HFFc6 (cell line): ENCODE measurements at places on chromosomes 5 and 9.

GRCh38 chr9:125600194-125600593 is 106.8 kb downstream of the MAPKAP1 start:
- DNase-seq: no peak

- DNase-seq: peak; percentile 42
These were observed 130.5 kb upstream of the ITGA1 start for GRCh38 chr5:52657247-52657645.

DNA sequence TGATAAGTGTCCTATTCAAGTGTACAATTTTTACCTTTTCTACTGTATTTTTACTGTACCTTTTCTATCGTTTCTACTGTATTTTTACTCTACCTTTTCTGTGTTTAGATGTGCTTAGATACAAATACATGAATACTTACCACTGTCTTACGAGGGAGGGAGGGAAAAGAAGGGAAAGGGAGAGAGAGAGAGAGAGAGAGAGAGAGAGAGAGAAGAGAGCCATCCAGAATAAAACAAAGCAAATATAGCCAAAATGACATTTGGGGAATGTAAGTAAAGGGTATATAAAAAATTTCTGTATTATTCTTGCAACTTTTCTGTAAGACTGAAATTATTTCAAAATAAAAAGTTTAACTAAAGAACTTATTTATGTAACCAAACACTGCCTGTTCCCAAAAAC is 121.2 kb downstream of the HOMER1 start:
- DNase-seq: no peak

- DNase-seq: peak; percentile 38
These were observed 13.1 kb downstream of the MSANTD3 start for GRCh38 chr9:100440071-100440470.

- DNase-seq: no peak
These were observed 159.3 kb upstream of the DAPK1 start for GRCh38 chr9:87338088-87338989.

- DNase-seq: no peak
These were observed 146.7 kb upstream of the COL5A1 start for GRCh38 chr9:134494905-134495304.

DNA sequence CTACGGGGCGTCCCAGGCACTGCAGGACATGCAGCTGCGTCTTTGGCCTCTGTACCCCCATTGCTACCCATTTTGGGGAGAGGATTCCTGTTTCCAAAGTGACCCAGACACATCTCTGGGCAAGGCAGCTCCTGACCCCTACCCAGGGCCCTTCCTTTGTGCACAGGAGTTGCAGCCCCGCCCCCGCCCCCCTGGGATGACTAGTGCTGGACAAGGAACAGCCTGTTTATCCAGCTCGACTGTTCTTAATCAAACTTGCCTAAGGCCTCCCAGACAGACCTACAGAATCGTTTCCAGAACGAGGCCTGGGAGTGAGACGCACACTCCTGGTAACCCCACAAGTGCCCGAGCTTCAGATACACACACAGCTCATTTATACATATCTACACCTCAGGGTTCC is 13.2 kb downstream of the DIPK1B start:
- DNase-seq: no peak

- DNase-seq: no peak
These were observed 765.2 kb upstream of the NUDT12 start for GRCh38 chr5:104327801-104328200.

DNA sequence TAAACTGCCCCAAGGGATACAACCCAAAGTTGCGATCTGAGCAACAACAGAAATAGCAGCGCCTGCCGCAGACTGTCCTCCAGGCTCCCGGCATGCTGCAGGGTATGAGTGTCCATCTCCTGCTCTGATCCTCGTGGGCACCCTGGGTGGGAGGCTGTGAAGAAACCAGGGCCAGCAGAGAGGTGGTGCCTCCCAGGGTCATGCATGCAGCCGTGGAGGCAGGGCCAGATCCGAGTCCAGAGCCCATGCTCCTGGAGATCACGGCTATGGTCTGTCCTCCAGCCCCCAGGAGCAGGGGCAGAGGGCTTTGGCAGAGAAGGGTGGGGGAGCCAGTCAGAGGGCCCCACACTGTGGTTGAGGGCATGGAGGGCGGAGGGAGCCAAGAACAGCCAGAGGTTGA is 29.0 kb downstream of the HRH2 start:
- DNase-seq: no peak

GRCh38 chr9:109320331-109320741 is 523 bp downstream of the EPB41L4B start:
- DNase-seq: no peak

GRCh38 chr5:94072116-94072515 is 330.7 kb upstream of the POU5F2 start:
- DNase-seq: no peak

GRCh38 chr9:38232895-38233294 is 159.6 kb upstream of the ALDH1B1 start:
- DNase-seq: no peak

DNA sequence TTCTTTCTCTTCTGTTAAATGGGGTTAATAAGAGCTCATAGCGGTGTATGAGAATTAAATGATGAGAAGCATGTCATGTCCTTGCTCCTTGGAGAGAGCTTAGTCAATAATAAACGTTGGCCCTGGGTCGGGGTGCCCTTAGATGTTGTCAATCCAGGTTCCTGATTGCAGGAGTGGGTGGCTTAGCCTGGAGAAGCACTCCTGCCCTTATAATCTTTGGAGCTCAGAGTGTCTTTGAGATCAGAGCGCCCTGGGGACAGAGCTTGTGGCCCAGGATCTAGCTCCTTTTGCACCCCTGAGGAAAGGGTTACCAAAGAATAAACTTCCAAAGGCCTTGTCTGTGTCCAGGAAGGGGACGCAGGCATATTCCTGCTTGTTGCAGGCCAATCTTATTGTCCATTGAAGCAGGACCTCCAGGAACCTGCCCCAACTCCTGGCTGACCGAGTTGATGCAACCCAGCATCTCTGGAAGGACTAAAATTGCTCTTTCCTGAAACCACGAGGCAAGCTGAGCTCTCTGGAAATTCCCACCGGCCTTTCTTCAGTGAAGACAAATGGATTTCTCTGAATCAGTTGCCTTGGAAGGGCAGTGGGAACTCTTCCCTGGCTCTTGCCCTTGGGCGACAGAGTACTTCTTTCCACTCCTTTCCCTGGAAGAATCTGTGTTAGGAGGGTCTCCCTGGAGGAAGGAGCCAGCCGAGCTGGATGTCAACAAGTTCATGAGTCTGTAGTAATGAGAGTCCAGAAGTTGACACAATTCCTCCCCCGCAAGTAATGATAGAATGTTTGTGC is 6.4 kb upstream of the AMBP start:
- no peak for DNase-seq

- DNase-seq: no peak
These were observed 296.4 kb downstream of the TLR4 start for GRCh38 chr9:118000581-118000980.

GRCh38 chr9:84955971-84956370 is 286.4 kb downstream of the NTRK2 start:
- DNase-seq: no peak

- DNase-seq: no peak
These were observed 624.6 kb downstream of the BNC2 start for GRCh38 chr9:16245756-16246440.

GRCh38 chr5:133870661-133871060 is 97.8 kb downstream of the C5orf15 start:
- DNase-seq: peak; percentile 80

GRCh38 chr5:14557791-14558415 is 23.7 kb upstream of the OTULINL start:
- DNase-seq: no peak

DNA sequence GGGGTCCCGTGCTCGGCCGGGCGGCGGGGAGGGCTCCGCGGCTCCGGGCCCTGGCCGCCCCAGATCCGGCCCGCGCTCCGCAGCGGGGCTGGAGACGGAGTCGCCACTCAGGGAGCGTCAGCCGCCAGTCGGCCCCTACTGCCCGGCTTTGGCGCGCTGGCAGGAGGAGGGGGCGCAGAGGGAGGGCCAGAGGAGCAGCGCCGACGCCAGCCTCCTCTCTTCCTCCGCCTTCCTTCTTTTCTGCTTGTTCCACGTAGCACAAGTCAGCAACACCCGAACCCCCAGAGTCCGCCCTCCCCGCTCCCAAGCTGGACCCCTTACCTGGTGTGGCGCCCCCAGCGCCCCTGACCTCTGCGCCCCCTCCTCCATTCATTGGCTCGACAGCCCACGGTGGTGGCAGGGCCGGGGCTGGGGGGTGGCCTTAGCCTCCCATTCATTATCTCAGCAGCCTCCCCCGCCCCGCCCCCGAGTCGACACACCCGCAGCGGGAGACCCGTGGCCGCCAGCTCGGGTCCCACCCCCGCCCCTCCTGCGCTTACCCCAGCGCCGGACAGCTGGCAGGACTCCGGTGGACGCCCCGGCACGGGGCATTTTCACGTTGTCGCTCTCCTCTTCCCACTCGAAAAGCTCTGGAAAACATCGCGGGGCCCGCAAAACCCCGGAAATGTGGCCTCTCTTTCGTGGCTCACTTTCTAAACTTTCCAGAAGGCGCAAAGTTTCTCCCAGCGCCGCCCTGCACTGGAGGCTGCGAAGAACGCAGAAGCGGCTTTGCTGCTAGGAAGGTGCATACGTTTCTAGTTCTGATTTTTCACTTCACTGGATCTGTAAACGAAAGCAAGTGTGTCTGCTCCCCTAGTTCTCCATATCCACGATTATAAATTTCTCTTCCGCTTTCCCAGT is at the start of gene LPAR1:
Gene LPAR1 (minus strand): TSS at position 140 of the 900 bp plus-strand sequence. CDS start 66,353 bp downstream, outside the sequence.
- peak; percentile 25 for DNase-seq

- no peak for DNase-seq
These were observed 73.1 kb downstream of the MAN2A1 start for GRCh38 chr5:109762821-109763220.

DNA sequence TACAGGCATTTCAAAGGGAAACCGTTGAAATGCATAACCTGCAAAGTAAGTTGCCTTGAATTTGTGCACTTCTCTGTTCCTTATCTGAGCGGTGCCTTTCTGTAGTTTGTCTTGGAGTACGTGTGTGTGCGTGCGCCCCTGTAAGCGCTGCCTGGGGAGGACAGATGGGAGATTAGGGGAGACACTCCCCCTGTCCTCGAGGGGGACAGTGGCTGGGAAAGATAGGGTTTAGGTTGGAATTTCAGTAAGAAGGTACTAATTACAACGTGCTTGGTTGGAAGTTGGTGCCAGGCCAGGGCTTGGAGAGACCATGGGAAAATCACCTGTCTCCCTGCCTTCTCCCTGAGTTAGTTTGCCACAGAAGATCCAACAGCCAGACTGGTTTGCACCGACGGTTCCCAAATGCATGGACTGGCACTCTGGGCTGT is 73.2 kb downstream of the PIK3R1 start:
- no peak for DNase-seq

GRCh38 chr5:168409591-168410458 is 76.4 kb upstream of the RARS1 start:
- DNase-seq: peak; percentile 29

DNA sequence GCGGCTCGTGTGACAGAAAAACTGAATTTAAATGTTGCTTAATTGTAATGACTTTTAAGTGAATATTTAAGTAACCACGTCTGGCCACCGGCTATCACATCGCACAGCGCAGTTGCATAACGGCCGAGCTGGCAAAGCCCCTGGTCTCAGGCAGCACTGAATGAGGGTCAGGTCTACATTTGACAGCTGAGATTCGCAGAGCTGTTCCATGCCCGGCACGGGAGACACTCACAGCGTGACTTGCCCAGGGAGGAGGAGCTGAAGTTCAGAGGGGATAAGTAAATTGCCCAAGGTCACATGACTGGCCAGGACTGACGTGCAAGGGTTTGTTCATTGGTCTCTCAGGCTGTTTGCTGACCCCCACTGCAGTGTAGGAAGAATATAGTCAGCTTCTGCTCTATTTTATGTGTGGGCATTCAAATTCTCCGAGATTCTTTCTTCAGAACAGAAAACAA is 17.4 kb upstream of the COL5A1 start:
- no peak for DNase-seq

DNA sequence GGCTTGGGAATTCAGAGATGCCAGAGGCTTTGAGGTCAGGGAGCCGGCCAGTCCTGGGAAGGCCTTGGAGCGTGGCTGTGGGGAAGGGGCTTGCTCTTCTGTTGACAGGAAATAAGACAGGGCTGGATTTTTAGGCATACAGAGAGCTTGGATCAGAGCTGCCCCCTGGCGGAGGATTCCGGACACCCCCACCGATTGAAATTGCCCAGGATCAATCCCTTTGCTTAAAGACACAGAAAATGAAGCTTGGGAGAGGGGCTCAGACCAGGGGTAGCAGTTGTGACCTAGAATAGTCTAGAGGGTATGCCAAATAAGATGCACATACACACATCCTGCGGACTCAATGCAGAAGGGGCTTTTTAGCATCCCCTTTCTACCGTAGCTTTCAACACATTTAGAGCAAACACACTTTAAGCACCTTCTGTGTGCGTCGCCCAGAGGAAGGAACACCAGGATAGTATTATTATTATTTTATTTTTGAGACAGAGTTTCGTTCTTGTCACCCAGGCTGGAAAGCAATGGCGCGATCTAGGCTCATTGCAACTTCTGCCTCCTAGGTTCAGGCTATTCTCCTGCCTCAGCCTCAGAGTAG is 1.7 kb upstream of the NTMT1 start:
- peak; percentile 36 for DNase-seq
